ENCODE measurements at places on chromosomes 11 and 22.

DNA sequence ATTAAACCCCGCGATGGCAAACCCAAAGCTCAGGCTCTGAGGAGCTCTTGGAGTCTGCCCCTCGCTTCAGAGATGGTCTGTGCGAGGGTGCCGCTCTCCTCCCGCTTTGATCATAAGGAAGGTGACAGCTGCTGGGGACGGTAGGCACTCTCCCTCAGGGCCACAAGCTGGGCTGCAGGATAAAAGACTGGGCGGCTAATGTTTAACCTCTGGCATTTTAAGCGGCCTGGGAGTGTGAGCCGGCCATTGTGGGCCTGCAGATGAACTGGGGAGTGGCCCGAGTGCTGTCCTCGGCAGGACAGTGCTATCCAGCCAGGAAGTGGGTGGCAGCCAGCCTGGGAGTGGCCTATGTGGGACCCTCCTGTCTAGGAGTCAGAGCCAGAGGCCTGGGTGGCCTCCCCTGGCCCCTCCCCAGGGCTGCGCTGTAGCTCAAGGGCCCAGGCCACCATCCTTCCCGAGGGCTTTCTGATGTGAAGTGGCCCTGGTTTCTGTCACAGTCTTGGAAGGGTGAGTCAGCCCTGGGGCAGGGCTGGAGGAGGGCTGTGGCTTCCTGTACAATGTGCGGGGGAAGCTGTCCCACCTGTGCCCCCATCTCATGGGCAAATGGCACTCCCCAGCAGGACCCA lies 58.7 kb upstream of the PRODH start:
- no peak for DNase-seq

GRCh38 chr22:48353116-48353947 lies 1474.3 kb downstream of the BRD1 start:
- no peak for DNase-seq

DNA sequence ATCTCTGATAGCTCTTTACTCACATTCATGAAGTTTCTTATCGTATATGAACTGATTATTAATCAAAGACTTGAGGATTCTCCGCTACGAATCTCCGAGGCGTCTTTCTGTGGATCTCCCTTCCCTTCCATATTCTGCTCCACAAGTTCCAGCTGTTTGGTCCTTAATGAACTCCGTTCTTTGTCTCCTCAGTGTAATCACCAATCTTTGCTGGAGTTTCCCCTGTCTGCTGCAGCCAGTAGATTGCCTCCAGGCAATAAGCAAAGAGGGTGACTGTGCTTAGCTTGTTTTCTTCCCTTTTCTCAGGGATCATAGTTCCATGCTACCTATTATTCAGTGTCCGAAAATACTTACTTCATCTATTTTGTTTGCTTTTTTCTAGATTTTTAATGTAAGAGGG lies 169.6 kb upstream of the FOLH1 start:
- no peak for DNase-seq

GRCh38 chr22:38886333-38886732 lies 14.3 kb upstream of the CBX6 start:
- no peak for DNase-seq
